ENCODE measurements at places on chromosomes 1 and 21. TPM values are rescaled to one million over a fixed set of nuclear protein-coding genes. Genes with fewer than 3 reads are reported as not detected.

The GLMP gene
- 11.5 TPM for total RNA-seq

The TNFAIP8L2 gene
- total RNA-seq, result 2.3 TPM

The OR2AK2 gene
- 2.1 TPM for total RNA-seq

The LCE2B gene
- total RNA-seq, result not detected

The RHD gene
- total RNA-seq, result 0.92 TPM

The PDIK1L gene
- 59.1 TPM for total RNA-seq

The BSND gene
- not detected for total RNA-seq

The ADAMTS1 gene
- total RNA-seq, result 5.8 TPM

The HHIPL2 gene
- 0.23 TPM for total RNA-seq

The KRTAP7-1 gene
- not detected for total RNA-seq

The LCE1C gene
- not detected for total RNA-seq

The CYP4A11 gene
- 0.23 TPM for total RNA-seq

The CFAP45 gene
- 5.8 TPM for total RNA-seq

The GPR89B gene
- total RNA-seq, result 21.0 TPM

The ESPN gene
- 0.92 TPM for total RNA-seq

The IGSF21 gene
- 78.2 TPM for total RNA-seq

The IPO13 gene
- total RNA-seq, result 19.1 TPM

The CELA3A gene
- total RNA-seq, result not detected

The PTPRF gene
- total RNA-seq, result 101 TPM

The CD1D gene
- 0.23 TPM for total RNA-seq

The IFNGR2 gene
- total RNA-seq, result 56.3 TPM

The ENAH gene
- total RNA-seq, result 85.6 TPM

The TUT4 gene
- 93.2 TPM for total RNA-seq

Measured in diencephalon (tissue), 1 donor.